ENCODE measurements at places on chromosomes 16 and 17.

- DNase-seq: no peak
These were observed 2.2 kb upstream of the ALDOA start for GRCh38 chr16:30063278-30063892.

- DNase-seq: no peak
These were observed 274.0 kb downstream of the MAF start for GRCh38 chr16:79326549-79326948.

DNA sequence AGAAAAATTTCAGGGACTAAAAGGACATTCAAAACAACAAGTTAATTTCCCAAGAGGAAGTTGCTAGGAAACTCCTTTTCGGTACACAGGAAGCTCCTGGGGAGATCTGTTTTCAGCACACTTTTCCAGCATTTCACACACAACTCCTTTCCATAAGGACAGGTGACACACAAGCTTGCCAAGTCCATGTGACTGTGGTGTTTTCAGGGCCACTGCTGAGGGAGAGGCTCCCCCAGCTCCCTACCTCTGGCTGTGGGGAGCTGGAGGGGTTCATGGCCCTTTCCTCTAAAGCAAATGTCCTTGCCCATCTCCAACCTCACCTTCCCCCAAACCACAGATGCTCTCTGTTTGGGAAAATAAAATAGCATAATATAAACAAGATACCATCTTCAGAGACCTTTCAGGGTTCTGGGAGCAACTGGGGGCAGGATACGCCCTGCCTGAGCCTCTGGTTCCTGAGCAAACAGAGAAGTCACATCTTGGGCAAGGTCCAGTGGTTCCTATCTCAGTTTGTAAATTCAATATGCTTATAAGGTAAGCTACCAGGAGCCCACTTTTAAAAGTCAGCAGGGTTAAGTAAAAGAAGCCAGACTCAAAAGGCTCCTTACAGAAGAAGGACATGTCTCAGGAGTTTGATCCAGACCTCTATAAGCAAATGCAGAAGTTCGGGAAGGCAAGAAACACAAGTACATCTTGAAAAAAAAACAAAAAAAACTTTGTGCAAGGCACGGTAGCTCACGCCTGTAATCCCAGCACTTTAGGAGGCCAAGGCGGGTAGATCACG lies 3.0 kb downstream of the PDZD9 start:
- DNase-seq: no peak

GRCh38 chr17:40497695-40498094 lies 3.7 kb downstream of the TNS4 start:
- DNase-seq: no peak

GRCh38 chr17:82247856-82248671 lies 19.2 kb downstream of the SLC16A3 start:
- no peak for DNase-seq

DNA sequence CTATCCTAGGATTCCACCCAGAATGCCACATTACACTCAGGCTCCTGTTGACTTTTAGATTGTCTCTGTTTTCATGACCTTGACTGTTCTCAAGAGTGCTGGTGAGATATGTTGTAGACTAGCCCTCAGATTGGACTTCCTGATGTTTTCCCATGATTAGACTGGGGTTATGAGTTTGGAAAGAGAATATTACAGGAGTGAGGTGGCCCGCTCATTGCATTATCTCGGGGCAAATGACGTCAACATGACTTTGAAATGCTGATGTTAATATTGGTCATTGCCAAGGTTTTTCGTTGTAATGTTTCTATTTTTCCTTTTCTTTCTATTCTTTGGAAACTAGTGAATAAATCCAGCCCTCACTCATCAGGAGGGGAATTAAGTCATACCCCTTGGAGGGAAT lies 355.7 kb upstream of the MON1B start:
- no peak for DNase-seq

GRCh38 chr16:87956365-87957231 lies 5.4 kb downstream of the BANP start:
- no peak for DNase-seq

- no peak for DNase-seq
These were observed 51.9 kb downstream of the NOS2 start for GRCh38 chr17:27748360-27748825.

DNA sequence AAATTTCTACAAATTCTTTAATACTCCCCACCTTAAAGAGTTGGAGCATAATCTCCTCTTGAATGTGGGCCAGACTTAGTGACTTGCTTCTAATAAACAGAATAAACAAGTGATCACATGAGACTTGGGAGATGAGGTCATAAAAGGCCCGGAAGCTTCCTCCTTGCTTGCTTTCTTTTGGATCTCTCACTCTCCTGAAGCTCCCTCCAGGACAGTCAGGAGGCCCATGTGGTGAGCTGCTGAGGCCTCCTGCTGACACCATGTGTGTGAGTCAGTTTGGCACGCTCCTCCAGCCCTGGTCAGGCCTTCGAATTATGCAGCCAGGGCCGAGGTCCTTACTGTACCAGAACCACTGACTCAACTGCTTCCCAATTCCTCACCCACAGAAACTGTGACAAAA lies 53.2 kb downstream of the NDEL1 start:
- peak; percentile 92 for DNase-seq

DNA sequence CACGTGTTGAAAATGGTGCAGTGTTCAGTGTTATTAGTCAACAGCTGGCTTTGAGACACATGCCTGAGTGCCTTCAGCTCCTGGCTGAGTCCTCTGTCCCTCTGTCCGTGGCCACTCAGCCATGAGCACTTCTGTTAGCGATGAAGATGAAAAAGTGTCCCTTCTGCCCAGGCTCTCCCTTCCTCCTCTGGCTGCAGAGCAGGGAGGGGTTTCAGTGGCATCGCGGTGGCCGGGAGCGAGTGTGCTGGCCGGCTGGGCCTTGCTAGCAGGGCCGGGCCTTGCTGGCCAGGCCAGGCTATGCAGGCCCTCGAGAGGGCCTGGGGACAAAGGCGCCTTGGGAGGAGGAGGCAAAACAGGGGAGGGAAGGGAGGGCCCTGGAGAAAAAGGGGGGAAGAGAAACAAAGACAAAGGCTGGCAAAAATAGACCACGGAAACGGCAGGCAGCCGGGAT lies 47.7 kb downstream of the CMIP start:
- no peak for DNase-seq

GRCh38 chr17:10633738-10634379 lies 23.2 kb downstream of the MYH3 start:
- no peak for DNase-seq

GRCh38 chr16:55508941-55509931 lies at the start of gene LPCAT2:
Gene LPCAT2, plus strand, starts transcription at chr16:55509072. Its CDS starts 110 bp downstream, at chr16:55509182.
- peak; percentile 95 for DNase-seq

DNA sequence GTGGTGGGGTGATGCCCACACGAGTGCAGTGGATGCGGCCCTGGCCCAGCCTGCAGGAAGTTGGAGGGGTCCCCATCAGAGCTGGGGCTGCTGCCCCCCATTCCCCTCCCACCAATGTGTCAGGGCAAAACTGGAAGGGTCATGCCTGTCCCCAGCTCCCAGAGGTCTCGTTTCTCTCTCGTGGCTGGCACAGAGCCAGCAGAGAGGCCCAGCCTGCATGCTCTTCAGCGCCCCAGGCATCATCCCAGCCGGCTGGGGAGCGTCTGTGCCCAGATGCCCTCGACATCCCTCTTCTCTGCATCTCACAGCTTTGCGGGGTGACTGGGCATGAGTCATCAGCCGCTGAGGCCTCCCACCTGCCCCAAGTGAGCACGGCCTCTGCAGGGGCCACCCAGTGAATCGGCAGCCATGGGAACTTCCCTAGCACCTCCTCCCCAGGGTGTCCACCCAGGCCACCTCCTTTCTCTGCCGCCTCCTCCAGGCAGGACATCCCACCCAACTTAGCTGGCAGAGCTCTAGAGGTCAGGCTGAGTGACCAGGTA lies 9.8 kb upstream of the CSNK1D start:
- DNase-seq: no peak

DNA sequence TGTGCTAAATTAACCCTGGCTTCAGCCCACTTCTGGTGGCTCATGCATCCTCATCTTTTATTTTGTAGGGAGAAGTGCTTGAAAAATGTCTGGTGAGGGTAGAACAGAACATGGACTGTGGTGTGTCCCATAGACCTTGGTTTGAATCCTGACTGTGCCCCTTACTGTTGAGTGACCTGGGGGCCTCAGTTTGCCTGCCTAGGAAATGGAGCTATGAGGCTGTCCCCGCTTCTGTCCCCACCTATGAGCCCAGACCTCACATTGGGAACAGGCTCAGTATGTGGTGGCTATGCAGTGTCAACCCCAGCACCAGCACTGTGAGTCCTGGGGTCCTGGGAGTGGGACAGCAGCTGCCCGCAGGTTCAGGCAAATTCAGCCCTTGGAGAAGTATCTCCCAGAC lies 186.3 kb upstream of the GSE1 start:
- peak; percentile 48 for DNase-seq

GRCh38 chr16:11557801-11558200 lies 28.9 kb downstream of the LITAF start:
- DNase-seq: peak; percentile 44

GRCh38 chr16:1133271-1133670 lies 19.6 kb upstream of the CACNA1H start:
- DNase-seq: no peak

DNA sequence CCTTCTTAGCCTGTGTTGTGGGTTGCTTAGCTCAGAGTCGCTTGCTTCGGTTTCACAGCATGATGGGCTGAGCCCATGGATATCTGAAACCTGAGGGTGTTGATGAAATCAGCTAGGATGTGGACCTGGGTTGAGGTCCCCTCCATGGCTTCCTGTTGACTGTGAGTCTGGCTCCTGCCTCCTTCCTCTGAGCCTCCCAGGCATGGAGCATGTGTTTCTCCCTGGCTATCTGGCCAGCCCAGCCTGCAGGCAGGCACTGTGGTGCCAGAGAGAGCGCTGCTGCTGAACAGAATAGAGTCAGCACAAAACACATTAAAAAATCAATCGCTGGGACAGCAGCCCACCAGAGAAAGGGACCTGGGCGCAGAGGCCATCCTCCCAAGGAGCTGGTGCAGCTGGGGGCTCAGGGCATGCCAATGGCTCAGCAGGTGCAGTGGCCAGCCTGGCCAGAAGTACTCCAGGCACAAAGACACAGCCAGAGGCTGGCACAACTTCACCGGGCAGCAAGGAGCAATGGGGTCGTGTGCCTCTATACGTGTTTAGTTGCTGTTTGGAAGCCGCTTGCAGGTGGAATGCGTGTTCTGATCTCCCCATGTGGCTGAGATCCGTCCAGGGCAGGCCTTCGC lies 28.3 kb upstream of the GPRC5C start:
- DNase-seq: no peak

GRCh38 chr16:53576904-53577303 lies 73.9 kb upstream of the AKTIP start:
- no peak for DNase-seq

DNA sequence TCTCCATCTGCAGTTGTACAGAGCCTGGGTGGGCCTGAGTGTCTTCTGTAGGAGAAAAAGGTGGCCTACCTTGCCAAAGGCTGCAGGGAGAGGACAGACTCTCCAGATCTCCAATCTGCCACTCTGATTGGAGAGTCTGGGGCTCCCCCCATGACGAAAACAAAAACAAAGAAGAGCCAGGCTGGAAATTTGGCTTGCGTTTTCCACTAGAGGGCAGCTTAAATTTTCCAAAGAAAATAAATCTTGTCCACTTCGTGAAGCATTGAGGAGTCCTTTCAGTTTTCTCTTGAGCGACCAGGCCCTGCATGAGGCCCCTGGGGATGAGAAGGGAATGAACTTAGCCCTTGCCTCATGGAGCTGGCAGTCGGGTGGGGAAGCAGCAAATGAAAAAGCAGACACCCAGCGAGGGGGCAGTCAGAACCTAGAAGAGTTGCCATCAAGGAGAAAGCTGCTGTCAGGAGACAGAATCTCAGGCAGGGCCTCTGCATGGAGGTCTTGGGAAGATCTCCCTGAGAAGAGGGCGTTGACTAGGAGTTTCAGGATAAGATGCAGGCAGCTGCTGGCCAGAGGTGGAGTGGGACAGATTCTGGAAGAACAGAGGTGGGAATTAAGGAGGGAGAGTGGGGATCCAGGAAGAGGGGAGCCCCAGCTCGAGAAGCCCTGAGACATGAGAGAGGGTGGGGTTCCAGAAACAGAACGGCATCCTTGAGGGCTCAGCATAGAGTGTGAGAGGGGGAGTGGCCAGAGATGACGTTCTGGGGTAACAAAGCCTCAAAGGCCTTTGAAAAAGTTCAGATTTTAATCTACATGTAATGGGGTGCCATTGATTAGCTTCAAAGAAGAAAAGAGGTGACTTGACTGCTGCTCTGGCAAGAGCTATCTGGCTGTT lies 8.4 kb upstream of the SHCBP1 start:
- no peak for DNase-seq

GRCh38 chr17:40922239-40922638 lies 15.2 kb downstream of the KRT23 start:
- DNase-seq: peak; percentile 83

GRCh38 chr17:6930749-6931148 lies 65.1 kb upstream of the ALOX12 start:
- DNase-seq: no peak

- no peak for DNase-seq
These were observed 32.6 kb downstream of the KLHDC4 start for GRCh38 chr16:87733190-87733589.

GRCh38 chr17:32849879-32850278 lies 27.0 kb downstream of the MYO1D start:
- no peak for DNase-seq

DNA sequence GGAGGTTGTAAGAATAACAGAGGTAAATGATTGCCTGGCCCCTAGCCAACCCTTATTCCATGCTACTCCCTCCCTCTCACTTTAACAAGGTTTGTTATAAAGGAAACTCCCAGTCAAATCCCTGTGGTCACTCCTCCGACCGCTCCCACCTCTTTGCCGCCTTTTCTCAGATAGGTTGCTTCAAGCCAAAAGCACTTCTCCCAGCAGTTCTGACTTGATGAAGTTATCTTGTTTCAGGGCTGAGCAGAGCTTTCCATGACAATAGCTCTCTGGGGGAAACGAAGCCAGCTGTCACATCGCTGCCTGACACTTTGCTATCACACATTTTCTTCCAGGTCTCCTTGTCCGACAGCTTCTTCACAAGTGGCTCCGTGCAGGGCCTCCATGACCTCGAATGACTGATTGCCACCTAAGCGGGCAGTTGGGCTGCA lies 278.6 kb downstream of the HAPSTR1 start:
- DNase-seq: no peak

DNA sequence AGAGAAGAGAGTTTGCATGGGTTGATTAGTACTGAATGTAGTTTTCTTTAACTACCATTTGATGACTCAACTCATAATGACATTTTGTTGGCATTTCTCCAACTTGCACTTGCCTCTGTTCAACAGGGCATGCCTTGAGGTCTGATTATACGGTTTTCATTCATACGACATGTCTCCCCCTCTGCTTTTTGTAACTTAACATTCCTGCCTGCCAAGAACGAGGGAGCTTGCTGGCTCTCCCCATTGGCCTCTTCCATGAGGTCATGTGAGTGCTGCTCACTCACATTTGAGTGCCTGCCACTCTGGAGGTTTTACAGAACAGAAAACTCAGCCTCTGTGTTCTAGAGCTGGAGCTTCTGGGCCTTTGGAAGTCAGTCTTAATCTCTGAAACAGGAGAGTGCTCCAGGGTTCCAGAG lies 19.7 kb downstream of the MAP2K6 start:
- DNase-seq: no peak

GRCh38 chr16:82368041-82368440 lies 198.0 kb upstream of the MPHOSPH6 start:
- DNase-seq: no peak

DNA sequence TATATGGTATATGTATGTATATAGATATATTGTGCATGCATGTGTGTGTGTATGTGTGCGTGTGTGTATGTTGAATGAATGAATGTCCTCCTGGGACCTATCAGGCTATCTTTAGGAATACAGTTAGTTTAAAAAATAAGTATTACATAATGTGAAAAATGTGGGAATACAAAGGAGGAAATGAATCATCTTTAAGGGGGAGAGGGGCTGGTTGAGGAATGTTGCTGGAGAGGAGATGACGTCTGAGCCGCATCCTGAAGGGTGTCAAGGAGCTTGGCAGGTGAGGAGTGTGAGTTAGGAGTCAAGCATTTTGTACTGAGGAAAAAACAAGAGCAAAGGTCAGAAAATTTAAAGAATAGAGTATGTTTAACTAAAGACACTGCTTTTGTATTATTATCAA lies 62.4 kb upstream of the NLK start:
- no peak for DNase-seq

Measured in posterior vena cava (tissue), 2 donors.